ENCODE measurements at places on chromosomes 12 and 14. TPM values are rescaled to one million over a fixed set of nuclear protein-coding genes. Genes with fewer than 3 reads are reported as not detected.

DNA sequence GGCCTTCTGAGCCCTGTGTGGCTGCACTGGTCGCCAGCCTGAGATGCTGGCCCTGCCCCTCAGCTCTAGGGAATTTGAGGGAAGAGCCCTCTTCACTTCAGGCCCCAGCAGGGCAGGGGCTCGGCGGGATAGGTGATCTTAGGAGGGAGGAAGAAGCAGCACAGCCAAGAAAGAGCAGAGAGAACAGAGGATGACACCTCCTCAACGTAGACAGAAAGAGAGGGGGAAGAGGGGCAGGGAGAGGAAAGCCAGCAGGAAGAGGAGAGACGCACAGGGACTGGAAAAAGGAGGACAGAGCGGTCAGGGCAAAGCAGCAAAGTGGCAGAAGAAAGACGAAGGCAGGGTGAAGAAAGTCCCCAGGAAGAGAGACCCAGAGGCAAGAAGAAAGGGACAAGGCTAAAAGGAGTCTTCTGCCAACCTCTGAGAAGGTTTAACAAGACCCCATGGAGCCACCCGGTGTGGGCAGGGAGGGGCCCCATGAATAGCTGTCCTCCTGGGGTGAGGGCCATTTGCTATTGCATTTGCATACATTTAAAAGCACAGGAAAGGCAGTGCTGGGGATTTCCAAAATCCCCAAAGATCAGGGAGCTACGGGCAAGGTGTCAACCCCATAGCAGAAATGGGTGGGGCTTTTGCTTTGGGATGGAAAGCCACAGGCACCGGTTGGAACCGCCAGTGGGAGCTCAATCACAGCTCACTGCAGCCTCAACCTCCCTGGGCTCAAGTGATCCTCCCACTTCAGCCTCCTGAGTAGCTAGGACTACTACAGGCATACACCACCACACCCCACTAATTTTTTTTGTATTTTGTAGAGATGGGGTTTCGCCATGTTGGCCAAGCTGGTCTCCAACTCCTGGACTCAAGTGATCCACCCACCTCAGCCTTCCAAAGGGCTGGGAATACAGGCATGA is 22.7 kb downstream of the CMKLR1 start:
- no peak overlapping the region for H3K4me3 ChIP-seq
- H3K27ac ChIP-seq: no peak overlapping the region
- no peaks in the 10 kb centered on the region for H3K36me3 ChIP-seq
- H3K4me1 ChIP-seq: peaks cover 33% of the 10 kb centered on the region
- no peak for DNase-seq
- no peaks in the 10 kb centered on the region for H3K27me3 ChIP-seq

DNA sequence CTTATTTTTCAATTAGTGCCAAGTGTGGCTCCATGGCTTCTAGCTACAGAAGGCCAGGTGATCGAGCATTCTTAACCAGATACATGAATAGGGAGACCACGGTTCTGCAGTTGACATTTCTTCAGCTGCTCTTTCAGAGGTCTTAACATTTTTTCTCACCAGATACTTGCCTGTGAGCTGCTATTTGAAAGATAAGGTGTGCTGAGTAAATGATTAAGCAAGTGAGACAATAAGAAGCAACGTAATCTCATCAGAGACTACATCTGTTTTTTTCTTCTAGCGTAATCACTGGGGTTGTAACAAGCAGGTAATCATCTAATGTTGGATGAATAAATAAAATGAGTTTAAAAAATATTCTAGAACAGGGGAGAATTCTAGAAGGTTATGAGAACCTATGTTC is 912.9 kb downstream of the DIO2 start:
- no peaks in the 10 kb centered on the region for H3K36me3 ChIP-seq
- no peaks in the 10 kb centered on the region for H3K4me1 ChIP-seq
- no peak overlapping the region for H3K4me3 ChIP-seq
- no peak overlapping the region for H3K27ac ChIP-seq
- no peaks in the 10 kb centered on the region for H3K27me3 ChIP-seq

DNA sequence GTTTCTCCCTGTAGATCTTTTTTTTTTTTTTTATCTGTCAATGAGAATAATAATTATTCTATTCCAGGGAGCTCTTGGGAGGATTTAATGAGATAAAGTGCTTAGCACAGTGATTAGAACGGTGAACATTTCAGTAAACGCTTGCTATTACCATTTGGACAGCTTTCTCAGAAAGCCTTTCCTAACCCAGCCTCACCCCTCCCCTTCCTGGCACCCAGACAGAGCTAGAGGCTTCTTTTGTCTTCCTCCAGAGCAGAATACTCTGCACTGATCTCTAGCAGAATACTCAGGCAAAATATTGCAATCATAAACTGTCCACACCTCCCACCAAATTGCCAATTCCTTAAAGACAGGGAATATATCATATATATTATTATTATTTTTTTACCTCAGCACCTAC is 66.6 kb downstream of the ERGIC2 start:
- no peak for DNase-seq
- no peaks in the 10 kb centered on the region for H3K27me3 ChIP-seq
- H3K4me1 ChIP-seq: peaks cover 10% of the 10 kb centered on the region

- peaks cover 54% of the 10 kb centered on the region for H3K4me1 ChIP-seq
- no peak for DNase-seq
- H3K27ac ChIP-seq: peak overlapping the region; percentile 59
- H3K4me3 ChIP-seq: no peak overlapping the region
- H3K27me3 ChIP-seq: no peaks in the 10 kb centered on the region
Measured at GRCh38 chr12:94987801-94988200, 15.7 kb downstream of the NDUFA12 start.

DNA sequence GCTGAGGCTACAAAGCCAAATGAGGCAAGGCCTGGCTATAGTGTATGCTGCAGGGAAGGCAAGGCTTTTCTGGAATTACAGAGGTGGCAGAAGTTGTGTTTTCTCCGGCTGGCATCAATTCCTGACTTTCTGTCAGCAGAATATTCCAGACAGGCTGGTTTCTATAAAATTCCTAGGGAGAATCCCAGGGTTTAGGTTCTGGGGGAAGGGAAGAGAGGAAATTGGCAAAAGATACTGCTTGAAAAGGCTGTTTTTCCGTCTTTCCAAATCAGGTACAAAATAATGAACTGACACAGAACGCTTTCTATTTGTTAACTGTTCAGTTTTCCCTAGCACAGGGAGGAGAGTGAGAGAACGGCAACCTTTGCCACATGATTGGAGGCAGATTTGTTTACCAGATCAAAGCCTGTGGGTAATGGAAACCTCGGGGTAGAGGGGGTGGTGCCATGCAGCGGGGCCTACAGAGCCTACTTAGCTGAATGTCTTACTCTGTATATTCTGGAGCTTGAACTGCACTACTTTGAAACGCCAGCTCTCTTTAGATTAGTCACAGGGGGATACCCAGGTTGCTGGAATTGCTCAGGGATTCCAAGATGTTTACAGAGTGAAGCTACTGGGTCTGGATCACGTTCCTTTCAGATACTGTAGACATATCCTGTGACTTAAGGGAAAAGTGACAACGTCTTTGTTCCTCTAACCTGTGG is 65.8 kb upstream of the DACT1 start:
- peak overlapping the region; percentile 28 for H3K4me3 ChIP-seq
- peak overlapping the region; percentile 89 for H3K27ac ChIP-seq
- no peaks in the 10 kb centered on the region for H3K36me3 ChIP-seq
- DNase-seq: peak; percentile 76
- H3K27me3 ChIP-seq: no peaks in the 10 kb centered on the region

DNA sequence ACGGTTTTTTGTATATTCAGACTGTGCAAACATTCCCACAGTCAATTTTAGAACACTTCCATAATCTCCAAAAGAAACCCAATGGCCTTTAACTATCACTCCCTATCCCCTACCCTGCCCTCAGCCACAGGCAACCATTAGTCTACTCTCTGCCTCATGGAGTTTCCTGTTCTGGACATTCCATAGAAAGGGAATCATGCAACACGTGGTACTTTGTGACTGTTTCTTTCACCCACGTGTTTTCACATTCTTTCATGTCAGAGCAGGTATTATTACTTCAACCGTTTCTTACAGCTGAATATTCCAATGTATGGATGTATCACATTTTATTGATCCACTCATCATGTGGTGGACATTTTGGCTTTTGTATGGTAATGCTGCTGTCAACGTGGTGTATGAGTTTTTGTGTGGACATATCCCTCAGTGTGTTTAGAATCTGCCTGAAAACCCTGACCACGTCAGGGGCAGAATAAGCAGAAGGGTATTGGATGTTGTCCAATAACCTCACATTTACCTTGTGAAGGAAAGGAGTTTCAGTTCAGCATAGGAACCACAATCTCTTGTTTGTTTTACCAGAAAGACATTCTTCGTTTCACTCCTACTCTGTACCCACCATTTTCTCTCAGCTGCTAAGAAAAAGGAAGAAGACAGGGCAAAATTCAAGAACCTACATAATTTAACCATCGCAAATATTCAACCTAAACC is 107.5 kb upstream of the DYRK2 start:
- H3K4me3 ChIP-seq: no peak overlapping the region
- H3K27me3 ChIP-seq: no peaks in the 10 kb centered on the region
- no peak overlapping the region for H3K27ac ChIP-seq
- H3K4me1 ChIP-seq: peaks cover 26% of the 10 kb centered on the region
- no peak for DNase-seq

DNA sequence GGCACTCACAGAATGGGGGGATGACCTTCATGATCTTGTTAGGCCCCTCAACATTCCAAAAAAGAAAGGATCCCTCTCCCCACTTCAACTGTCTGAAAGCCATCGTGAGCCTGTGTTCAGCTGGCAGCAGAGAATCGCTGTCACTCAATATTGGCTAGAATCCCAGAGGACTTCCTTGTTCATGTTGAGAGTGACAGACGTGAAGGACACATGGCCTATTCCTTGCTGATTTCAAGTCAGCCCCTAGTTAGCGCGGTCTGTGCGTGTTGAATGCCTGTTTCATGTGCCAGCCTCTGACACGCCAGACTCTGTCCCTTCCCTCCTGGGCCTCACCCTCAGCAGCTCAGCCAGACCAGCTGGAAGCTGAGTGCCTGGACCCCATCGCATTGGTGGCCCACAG is 43.1 kb downstream of the DNAH10 start:
- H3K36me3 ChIP-seq: no peaks in the 10 kb centered on the region
- H3K27me3 ChIP-seq: peaks cover 9% of the 10 kb centered on the region
- no peak overlapping the region for H3K27ac ChIP-seq
- no peaks in the 10 kb centered on the region for H3K4me1 ChIP-seq

GRCh38 chr12:108570743-108571608 is 8.6 kb downstream of the ISCU start:
- H3K4me3 ChIP-seq: no peak overlapping the region
- H3K27ac ChIP-seq: peak overlapping the region; percentile 27
- no peak for DNase-seq

- no peak overlapping the region for H3K4me3 ChIP-seq
- H3K27ac ChIP-seq: no peak overlapping the region
- no peaks in the 10 kb centered on the region for H3K27me3 ChIP-seq
- H3K4me1 ChIP-seq: peaks cover 10% of the 10 kb centered on the region
- DNase-seq: no peak
- H3K36me3 ChIP-seq: no peaks in the 10 kb centered on the region
Measured at GRCh38 chr12:66808606-66809005, 129.7 kb upstream of the GRIP1 start.

GRCh38 chr14:89833120-89833532 is 121.4 kb downstream of the EFCAB11 start:
- H3K27me3 ChIP-seq: no peaks in the 10 kb centered on the region
- H3K27ac ChIP-seq: no peak overlapping the region

- H3K4me3 ChIP-seq: no peak overlapping the region
- H3K27ac ChIP-seq: no peak overlapping the region
- no peaks in the 10 kb centered on the region for H3K4me1 ChIP-seq
- peaks cover 7% of the 10 kb centered on the region for H3K27me3 ChIP-seq
- DNase-seq: no peak
Measured at GRCh38 chr14:51513281-51513680, 138.4 kb upstream of the FRMD6 start.

GRCh38 chr14:93804654-93805053 is 16.4 kb upstream of the PRIMA1 start:
- H3K4me1 ChIP-seq: peaks cover 2% of the 10 kb centered on the region
- no peak overlapping the region for H3K27ac ChIP-seq
- no peaks in the 10 kb centered on the region for H3K36me3 ChIP-seq
- peak; percentile 8 for DNase-seq
- peaks cover 2% of the 10 kb centered on the region for H3K27me3 ChIP-seq

- H3K36me3 ChIP-seq: no peaks in the 10 kb centered on the region
- no peak overlapping the region for H3K27ac ChIP-seq
- no peak overlapping the region for H3K4me3 ChIP-seq
- H3K27me3 ChIP-seq: no peaks in the 10 kb centered on the region
Measured at GRCh38 chr14:56664811-56665421, 85.3 kb downstream of the TMEM260 start.

- H3K27ac ChIP-seq: no peak overlapping the region
- H3K4me3 ChIP-seq: no peak overlapping the region
- H3K27me3 ChIP-seq: no peaks in the 10 kb centered on the region
- no peaks in the 10 kb centered on the region for H3K36me3 ChIP-seq
Measured at GRCh38 chr14:104146651-104147345, 8.4 kb downstream of the KIF26A start.

DNA sequence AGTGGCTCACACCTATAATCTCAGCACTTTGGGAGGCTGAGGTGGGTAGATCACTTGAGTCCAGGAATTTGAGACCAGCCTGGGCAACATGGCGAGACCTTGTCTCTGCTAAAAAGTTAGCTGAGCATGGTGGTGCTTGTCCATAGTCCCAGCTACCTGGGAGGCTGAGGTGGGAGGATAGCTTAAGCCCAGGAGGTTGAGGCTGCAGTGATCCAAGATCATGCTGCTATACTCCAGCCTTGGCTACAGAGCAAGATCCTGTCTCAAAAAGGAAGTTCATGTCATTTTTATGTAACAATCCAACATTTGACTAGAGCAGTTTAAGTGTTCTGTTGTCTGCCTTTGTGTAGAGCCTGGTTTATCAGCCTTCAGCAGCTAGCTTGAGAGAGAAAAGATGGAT is 6.2 kb downstream of the OXA1L start:
- no peak overlapping the region for H3K27ac ChIP-seq
- H3K27me3 ChIP-seq: no peaks in the 10 kb centered on the region
- H3K36me3 ChIP-seq: peaks cover 44% of the 10 kb centered on the region

- peaks cover 11% of the 10 kb centered on the region for H3K4me1 ChIP-seq
- DNase-seq: no peak
- H3K36me3 ChIP-seq: no peaks in the 10 kb centered on the region
- H3K27me3 ChIP-seq: no peaks in the 10 kb centered on the region
- H3K4me3 ChIP-seq: no peak overlapping the region
Measured at GRCh38 chr14:75434138-75434889, 6.5 kb downstream of the JDP2 start.

SLC25A3 gene
- 665 TPM for total RNA-seq

SLC17A8 gene
- not detected for total RNA-seq

CNTN1 gene
- not detected for total RNA-seq

POC1B gene
- total RNA-seq: 31.9 TPM

OTX2 gene
- total RNA-seq: not detected

LALBA gene
- not detected for total RNA-seq
